ENCODE measurements at places on chromosomes 3 and 15.

DNA sequence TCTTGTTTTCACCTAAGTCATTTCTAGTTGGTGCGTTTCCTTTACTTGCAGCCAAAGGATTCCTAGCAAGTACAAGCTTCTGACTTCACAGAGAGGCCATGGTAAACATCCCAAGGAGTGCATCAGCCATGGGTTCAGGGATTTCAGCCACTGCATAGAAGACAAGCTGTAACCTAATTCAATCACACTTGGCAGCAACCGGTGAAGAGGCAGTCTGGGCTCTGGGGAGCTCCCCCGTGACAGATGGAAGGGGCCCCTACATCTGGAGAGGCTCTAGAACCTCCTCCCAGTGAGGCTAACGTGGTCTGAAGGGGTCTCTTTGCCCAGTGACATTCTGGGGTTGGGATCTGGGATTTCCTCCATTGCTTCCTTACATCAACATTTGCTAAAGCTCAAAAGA lies 8.4 kb upstream of the SNRPA1 start:
- DNase-seq, result no peak

- no peak for DNase-seq
Measured at GRCh38 chr15:89116404-89116803, 28.1 kb downstream of the ABHD2 start.

GRCh38 chr3:183554377-183554776 lies 1.1 kb downstream of the KLHL6 start:
- DNase-seq, result peak; percentile 75

- DNase-seq, result no peak
Measured at GRCh38 chr3:190012784-190013183, 107.9 kb downstream of the P3H2 start.

- DNase-seq, result no peak
Measured at GRCh38 chr15:69897061-69897460, 200.7 kb downstream of the TLE3 start.

DNA sequence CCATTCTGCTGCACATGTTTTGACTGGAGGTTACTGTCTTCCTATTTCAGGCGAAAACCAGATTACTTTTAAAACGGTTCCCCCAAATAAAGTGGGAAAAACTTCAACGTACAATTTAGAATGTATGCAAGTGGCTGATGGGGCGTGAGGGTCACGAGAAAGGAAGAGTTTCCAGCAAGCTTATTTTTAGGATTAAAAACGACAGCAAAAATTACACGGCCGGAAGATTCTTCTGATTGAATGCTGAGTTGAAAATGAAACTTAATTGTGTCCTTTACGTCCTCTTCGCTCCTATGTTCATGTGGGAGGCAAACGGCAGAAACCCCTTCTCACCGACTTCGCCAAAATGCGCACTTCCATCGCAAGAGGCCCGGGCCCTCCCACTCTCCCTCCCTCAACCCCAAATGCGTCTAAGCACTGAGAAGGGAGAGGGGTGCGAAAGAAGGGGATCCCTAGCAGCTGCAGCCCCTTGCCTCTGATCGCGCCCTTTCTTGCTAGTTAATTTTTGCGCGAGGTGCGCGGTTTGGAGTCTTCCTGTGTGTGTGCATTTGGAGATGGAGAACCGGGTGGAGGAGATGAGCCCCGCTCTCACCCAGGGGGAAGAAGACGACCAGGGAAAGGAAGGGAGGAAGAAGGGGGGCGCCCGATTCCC lies 656 bp downstream of the CD47 start:
- DNase-seq, result peak; percentile 55
